HS-27A (cell line): ENCODE measurements at places on chromosomes 7 and 10.

DNA sequence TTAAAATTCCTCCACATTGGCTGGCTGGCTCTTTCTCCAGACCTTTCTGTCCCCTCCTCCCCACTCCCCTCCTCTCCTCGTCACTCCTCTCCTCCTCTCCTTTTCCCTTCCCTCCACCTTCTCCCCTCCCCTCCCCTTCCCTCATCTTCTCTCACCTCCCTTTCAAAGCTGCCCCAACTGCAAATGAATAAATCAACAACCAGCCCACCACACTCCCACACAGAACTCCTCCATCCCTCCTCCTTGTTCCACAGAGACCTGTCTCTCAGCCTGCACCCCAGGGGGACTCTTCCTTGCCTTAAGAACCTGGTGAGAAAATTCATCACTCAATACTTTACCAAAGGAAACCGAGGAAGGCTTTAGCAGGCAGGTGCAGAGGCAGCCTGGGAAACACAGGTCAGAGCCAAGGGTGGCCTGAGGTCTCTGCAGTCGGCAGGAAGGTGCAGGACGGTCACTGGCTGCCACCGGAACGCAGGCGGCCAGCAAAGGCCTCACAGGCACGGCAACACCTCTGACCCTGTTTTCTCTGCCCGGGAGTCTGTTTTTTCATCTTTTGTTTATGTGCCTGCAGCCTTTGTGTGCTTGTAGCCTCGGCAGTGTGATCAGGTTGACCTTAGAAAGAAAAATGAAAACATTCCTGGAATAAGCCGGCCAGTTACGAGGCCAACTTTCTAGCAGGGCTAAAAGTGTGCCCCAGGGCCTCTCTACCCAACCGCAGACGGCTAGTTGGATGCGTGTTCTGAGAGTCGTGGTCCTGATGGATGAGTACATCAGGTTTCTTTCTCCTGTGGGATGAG is 207.6 kb upstream of the KLF6 start:
- DNase-seq = no peak

GRCh38 chr10:132101529-132101928 is 35.8 kb downstream of the JAKMIP3 start:
- DNase-seq = no peak

- no peak for DNase-seq
These were observed 13.2 kb downstream of the ORAI2 start for GRCh38 chr7:102446387-102447156.

- no peak for DNase-seq
These were observed 18.8 kb upstream of the AOAH start for GRCh38 chr7:36742911-36743775.

DNA sequence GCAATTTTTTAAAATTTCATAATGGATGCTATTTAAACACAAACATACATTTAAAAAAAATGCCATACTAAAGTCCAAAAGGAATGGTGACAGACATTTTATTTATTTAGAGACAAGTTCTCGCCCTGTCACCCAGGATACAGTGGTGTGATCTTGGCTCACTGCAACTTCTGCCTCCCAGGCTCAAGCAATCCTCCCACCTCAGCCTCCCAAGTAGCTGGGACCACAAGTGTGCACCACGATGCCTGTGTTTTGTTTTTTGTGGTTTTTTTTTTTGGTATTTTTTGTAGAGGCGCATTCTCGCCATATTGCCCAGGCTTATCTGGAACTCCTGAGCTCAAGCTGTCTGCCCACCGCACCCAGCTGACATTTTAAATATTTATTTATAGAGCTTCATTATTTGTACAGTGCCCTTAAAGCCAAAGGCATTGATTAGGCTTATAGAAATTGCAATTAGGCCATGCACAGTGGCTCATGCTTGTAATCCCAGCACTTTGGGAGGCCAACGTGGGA is 703.5 kb downstream of the AUTS2 start:
- no peak for DNase-seq
